ENCODE measurements at places on chromosomes 13 and 19. TPM values are rescaled to one million over a fixed set of nuclear protein-coding genes. Genes with fewer than 3 reads are reported as not detected.

The KLK14 gene
- total RNA-seq: 0.26 TPM

DNA sequence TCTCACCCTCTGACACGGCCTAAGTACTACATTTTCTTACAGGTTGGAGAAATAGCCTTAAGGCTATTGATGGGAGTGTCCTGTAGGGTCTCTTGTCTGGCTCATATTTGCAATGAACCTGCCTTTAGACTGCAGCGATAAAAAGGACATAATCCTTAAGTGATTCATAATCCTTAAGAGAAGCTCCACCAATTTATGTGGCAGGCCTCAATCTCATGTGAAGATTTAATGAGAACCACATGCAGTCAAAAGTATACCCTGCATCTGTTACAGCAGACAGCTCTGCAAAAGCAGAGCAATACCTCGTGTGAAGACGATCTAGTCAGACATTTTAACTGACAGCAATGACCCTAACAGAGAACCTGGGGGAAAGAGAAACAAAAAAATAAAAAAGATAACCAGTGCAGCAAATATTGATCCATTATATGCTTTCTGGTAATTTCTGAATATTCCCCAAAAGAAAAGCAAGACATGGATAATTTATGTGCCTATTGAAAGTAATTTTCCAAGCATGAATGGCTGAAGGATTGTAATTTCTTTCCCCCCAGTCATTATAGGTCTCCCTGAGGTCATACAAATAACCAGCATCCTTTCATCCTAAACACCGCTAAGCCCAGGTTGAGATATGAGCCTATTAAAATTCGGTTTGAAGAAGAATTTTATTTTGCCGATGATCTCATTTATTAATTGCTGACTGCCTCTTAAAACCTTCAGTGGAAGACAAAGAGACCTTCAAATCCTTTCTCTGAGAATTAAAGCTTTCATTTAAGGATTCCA, 321.8 kb upstream of the NBEA start:
- H3K27ac ChIP-seq: no peak overlapping the region
- H3K27me3 ChIP-seq: no peaks in the 10 kb centered on the region
- H3K4me3 ChIP-seq: no peak overlapping the region
- no peaks in the 10 kb centered on the region for H3K36me3 ChIP-seq
- no peaks in the 10 kb centered on the region for H3K4me1 ChIP-seq

The CSNK1G2 gene
- 45.9 TPM for total RNA-seq

GRCh38 chr19:4581666-4582553, 22.4 kb upstream of the SEMA6B start:
- H3K27ac ChIP-seq: no peak overlapping the region
- DNase-seq: no peak
- peaks cover 98% of the 10 kb centered on the region for H3K27me3 ChIP-seq

The TEX101 gene
- not detected for total RNA-seq

DNA sequence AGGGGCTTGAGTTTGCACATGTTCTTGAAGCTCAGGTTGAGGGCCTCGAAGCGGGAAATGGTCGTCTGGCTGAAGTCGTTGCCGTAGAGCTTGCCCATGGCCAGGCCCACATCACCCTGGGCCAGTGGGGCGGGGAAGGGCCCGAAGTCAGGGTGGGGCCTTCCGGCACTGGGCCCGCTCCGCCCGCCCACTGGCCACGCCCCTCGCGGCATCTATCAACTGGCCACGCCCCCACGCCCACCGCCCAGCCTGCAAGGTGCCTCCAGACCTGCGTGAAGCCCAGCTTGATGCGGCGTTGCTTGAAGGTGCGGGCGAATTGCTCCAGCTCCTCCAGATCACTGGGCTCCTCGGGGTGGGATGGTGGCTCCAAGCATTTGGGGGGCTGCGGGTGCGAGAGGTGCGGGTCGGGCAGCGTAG, 19.9 kb downstream of the ZNF574 start:
- peaks cover 19% of the 10 kb centered on the region for H3K36me3 ChIP-seq
- no peak overlapping the region for H3K4me3 ChIP-seq
- no peaks in the 10 kb centered on the region for H3K27me3 ChIP-seq

- H3K36me3 ChIP-seq: peaks cover 14% of the 10 kb centered on the region
- no peak overlapping the region for H3K27ac ChIP-seq
- H3K4me1 ChIP-seq: peaks cover 39% of the 10 kb centered on the region
- H3K27me3 ChIP-seq: no peaks in the 10 kb centered on the region
Measured at GRCh38 chr19:11069561-11069960, 19.7 kb upstream of the LDLR start.

The ZNF564 gene
- total RNA-seq: 9.9 TPM

- H3K4me3 ChIP-seq: no peak overlapping the region
- no peak for DNase-seq
- no peaks in the 10 kb centered on the region for H3K27me3 ChIP-seq
- H3K27ac ChIP-seq: no peak overlapping the region
- no peaks in the 10 kb centered on the region for H3K4me1 ChIP-seq
Measured at GRCh38 chr13:72541674-72542073, 185.8 kb downstream of the MZT1 start.

The TEKTIP1 gene
- 3.2 TPM for total RNA-seq

DNA sequence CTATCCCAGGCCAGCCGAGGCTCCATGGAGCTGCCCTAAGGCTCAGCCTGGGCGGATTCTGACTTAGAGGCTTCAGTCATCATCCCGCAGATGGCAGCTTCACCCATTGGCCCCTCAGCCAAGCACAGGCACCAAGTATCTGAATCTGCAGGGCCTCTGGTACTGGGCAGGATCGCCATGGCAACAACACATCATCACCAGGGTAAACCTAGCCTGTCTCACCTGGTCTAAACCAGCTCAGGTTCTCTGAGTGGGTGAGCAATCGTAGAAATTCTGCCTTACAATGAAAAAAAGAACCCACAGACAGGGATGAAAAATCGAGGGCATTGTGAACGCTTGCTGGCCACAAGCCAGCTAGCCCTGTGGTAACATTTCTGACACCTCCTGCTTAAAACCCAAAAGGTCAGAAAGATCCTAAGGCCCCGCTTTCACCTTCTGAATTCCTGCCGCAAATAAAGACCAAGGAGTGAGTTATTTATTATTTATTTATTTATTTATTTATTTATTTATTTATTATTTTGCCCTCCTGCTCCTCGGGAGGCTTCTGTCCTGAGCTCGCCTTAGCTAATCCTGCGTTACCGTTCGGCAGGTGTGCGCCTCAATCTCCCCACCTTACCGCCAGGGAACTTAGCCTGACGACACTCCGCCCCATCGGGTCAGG, 12.0 kb upstream of the CEACAM21 start:
- no peak overlapping the region for H3K4me3 ChIP-seq
- H3K36me3 ChIP-seq: no peaks in the 10 kb centered on the region
- no peak overlapping the region for H3K27ac ChIP-seq
- H3K4me1 ChIP-seq: peaks cover 22% of the 10 kb centered on the region

DNA sequence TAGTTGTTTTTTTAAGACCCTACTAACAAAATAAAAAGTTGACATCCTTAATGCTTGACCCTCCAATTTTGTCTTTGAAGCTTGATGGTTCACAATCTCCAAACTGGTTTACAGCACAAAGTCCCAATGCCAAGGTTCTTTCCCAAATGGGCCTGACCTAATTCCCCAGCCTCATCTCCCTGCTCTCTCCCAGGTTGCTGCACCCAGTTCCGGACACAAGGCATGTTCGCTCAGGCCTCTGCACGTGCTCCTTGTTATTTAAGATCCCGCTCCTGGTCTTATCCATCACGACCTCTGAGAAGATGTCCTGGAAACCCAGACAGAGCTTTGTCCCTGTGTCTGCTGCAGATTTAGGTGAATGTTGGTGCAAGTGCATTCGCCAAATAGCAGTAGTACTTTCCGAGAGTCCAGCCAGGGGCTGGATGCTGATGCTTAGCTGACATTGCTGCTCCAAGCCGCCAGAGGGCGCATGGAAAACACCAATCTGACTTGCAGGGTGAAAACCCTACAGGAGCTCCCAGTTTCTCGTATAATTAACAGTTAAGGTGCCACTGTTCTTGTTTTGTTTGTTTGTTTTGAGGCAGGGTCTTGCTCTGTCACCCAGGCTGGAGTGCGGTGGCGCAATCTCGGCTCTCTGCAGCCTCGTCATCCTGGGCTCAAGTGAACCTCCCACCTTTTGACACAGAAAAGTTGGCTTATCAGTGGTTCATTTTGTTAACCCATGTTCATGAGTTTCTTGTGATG, 18.5 kb downstream of the LYPD3 start:
- peak; percentile 56 for DNase-seq
- H3K4me3 ChIP-seq: no peak overlapping the region
- H3K27me3 ChIP-seq: no peaks in the 10 kb centered on the region
- peaks cover 13% of the 10 kb centered on the region for H3K4me1 ChIP-seq

The CEACAM4 gene
- total RNA-seq: 2.7 TPM

GRCh38 chr13:98749501-98749900, 3.0 kb downstream of the SLC15A1 start:
- no peaks in the 10 kb centered on the region for H3K36me3 ChIP-seq
- DNase-seq: no peak
- H3K4me1 ChIP-seq: peaks cover 13% of the 10 kb centered on the region
- no peak overlapping the region for H3K27ac ChIP-seq
- H3K27me3 ChIP-seq: peaks cover 52% of the 10 kb centered on the region

The SHANK1 gene
- total RNA-seq: 1.4 TPM

The WDR87 gene
- not detected for total RNA-seq

The SEMA6B gene
- total RNA-seq: 24.7 TPM

DNA sequence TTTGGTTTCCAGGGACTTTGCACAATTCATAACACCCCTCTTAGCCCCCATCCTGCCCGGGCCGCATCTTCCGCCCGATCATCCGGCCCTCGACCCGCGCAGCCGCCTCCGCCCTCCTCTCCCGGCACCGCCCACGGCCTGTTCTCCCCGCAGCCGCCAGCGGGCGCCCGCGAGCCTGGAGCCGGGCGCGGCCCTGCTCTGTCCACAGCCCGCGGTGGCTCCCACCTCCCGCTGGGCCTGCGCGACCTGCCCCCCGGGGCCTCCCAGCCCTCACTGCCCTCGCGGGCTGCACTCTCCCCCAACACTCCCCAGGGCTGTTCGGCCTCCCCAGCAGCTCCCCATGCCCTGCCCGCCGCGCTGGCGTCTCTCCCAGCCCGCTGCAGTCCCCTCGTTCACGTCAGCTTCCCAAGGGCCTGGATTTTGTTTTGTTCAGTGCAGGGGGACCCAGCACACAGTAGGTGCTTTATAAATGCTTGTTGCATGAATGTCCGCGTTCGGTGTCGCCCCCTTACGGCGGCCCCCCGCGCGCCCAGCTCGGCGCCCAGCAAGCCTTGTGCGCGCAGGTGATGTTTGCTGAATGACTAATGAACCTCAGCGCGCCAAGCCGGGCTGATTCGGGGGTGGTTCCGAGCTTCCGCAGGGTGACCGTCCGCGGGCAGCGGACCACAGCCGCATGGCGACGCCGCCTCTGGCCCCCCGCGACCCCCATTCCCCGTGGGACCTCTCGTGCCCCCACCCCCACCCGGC, 4.6 kb upstream of the APC2 start:
- no peak overlapping the region for H3K27ac ChIP-seq
- H3K4me3 ChIP-seq: peak overlapping the region; percentile 43
- H3K4me1 ChIP-seq: peaks cover 8% of the 10 kb centered on the region
- peaks cover 44% of the 10 kb centered on the region for H3K27me3 ChIP-seq
- peak; percentile 65 for DNase-seq

DNA sequence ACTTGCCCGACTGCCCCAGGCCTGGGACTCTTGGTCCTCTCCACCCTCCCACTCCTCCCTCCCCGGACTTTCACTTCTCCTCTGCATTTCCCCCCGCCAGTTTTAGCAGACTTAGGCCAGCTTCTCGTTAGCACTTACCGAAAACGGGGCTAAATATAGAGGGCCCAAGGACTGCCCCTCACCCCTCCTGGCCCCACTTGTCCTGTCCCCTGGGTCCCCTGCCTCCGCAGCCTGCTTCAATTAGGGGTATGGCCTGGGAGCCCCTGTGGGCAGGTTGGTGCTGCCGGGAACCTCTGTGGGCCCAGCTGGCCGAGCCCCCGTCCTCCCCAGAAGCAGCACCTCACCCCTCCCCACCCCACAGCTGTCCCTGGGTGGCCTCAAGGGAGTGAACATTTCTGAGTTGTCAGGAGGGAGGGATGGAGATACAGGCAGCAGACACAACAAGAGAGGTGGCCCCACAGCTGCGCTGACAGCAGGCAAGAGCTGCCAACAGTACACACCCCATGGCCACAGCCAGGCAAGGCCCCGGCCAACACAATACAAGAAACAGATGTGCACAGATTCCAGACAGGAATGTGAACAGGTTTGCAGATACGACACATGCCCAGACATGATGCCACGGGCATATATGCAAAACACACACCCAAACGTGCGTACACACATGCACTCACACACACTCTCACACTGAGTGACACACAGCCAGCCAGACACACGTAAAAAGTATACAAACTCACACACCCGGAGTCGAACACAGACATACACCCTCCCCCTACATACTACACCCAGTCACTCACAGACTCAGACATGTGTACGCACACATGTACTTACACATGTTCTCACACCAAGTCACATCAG, 2.6 kb downstream of the POU2F2 start:
- H3K36me3 ChIP-seq: no peaks in the 10 kb centered on the region
- peaks cover 8% of the 10 kb centered on the region for H3K4me1 ChIP-seq
- peak overlapping the region; percentile 49 for H3K4me3 ChIP-seq

The ZNF723 gene
- not detected for total RNA-seq

GRCh38 chr13:54593504-54593903, 1564.9 kb downstream of the OLFM4 start:
- H3K27ac ChIP-seq: no peak overlapping the region
- H3K4me1 ChIP-seq: no peaks in the 10 kb centered on the region
- no peak overlapping the region for H3K4me3 ChIP-seq
- H3K27me3 ChIP-seq: no peaks in the 10 kb centered on the region
- H3K36me3 ChIP-seq: no peaks in the 10 kb centered on the region

The MYH14 gene
- total RNA-seq: 101 TPM

- no peak overlapping the region for H3K27ac ChIP-seq
- H3K27me3 ChIP-seq: no peaks in the 10 kb centered on the region
- H3K4me1 ChIP-seq: no peaks in the 10 kb centered on the region
- no peak overlapping the region for H3K4me3 ChIP-seq
- DNase-seq: no peak
- H3K36me3 ChIP-seq: no peaks in the 10 kb centered on the region
Measured at GRCh38 chr19:50870417-50871089, 2.7 kb upstream of the KLK2 start.

GRCh38 chr13:111262281-111262680, 58.2 kb upstream of the TEX29 start:
- no peaks in the 10 kb centered on the region for H3K36me3 ChIP-seq
- no peak for DNase-seq
- H3K27ac ChIP-seq: no peak overlapping the region
- no peaks in the 10 kb centered on the region for H3K27me3 ChIP-seq

The ICAM4 gene
- total RNA-seq: 17.9 TPM

DNA sequence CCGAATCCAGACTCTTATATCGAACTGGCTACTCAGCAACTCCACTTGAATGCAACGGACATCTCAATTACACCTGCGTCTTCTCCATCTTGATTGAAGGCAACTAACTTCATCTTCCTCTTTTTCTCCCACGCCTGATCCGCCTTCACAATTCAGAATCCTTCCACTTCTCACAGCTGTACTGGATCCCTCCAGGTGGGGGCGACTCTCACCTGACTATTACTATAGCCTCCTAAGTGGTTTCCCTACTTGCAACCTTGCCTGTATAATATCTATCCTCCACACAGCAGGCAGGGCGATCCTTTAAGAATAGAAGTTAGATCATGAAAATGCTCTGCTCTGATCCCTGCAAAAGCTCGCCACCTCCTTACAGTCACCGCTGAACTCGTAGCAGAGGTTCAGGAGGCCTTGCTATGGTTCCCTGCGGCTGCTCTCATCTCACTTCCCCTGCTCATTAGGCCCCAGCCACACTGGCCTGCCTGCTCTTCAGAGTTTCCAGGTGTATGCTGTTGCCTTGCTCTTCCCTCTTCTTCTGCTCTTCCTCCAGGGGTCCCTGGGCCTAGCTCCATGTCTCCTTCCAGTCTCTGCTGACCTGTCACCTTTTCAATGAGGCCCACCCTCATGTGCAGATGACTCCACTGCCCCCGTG, 31.9 kb downstream of the RFXAP start:
- H3K4me1 ChIP-seq: no peaks in the 10 kb centered on the region
- H3K27me3 ChIP-seq: no peaks in the 10 kb centered on the region
- DNase-seq: no peak

The LRCH1 gene
- total RNA-seq: 16.1 TPM

Data from left lung (tissue), 14 donors.